T-helper 1 cell treated with Interleukin-12 subunit alpha and Interleukin-12 subunit beta and Interleukin-4 antibody, amounts not matched to agents 30 ng/mL and 1 ng/mL, for 36 hours (primary cell): ENCODE measurements at places on chromosomes 5 and 9. TPM values are rescaled to one million over a fixed set of nuclear protein-coding genes. Genes with fewer than 3 reads are reported as not detected.

The ARID3C gene
- 0.49 TPM in 1 of 2 replicates, not detected in the other for total RNA-seq

The SPTLC1 gene
- 66.1 and 69.3 TPM in 2 replicates for total RNA-seq

The BICD2 gene
- 27.1 and 28.2 TPM in 2 replicates for total RNA-seq

The GABRA1 gene
- total RNA-seq = not detected in 2 replicates
